ENCODE measurements at places on chromosomes 6 and 20. TPM values are rescaled to one million over a fixed set of nuclear protein-coding genes. Genes with fewer than 3 reads are reported as not detected.

The LY6G5C gene
- 0.72 TPM for total RNA-seq

The TGM2 gene
- 9.6 TPM for total RNA-seq

The HTR1E gene
- not detected for total RNA-seq

The ERVFRD-1 gene
- total RNA-seq: not detected

The B4GALT5 gene
- 31.3 TPM for total RNA-seq

The SFTA2 gene
- total RNA-seq: 9.0 TPM

The NKX2-4 gene
- not detected for total RNA-seq

DNA sequence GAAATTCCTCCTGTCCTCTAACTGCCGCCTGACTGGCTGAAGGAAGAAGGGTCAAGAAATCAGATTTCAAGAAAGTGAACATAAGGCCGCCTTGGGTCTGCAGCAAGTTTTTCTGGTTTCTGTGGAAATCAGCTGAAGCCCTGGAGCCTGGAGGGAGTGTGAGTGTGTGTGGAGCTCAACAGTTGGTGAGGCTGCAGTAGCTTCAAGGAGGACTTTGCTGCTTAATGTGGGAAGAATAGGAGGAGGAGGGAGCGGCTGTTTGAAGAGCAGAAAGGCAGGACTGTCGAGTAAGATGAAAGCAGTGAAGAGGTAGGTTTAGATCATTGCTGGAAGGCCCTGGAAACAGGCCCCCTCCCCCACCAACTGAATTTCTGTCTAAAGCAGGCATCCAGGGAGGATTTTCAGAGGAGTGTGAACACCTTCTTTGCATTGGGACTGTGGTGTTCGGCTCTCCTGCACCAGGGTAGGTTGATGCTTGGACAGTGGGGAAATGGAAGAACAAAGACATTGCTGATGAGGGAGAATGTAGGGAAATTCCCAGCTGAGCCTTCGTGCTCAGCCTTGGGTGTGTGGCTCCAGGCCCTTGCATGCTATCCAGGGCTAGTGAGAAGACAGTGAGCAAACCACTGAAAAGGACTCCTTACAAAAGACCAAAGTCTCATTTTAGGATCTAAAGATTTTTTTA lies 79.5 kb upstream of the VSTM2L start:
- peak; percentile 65 for ATAC-seq

- ATAC-seq: no peak
Observed at GRCh38 chr6:46473881-46474280, 17.4 kb downstream of the RCAN2 start.

- ATAC-seq: no peak
Observed at GRCh38 chr6:102216232-102216631, 822.7 kb downstream of the GRIK2 start.

- ATAC-seq: no peak
Observed at GRCh38 chr20:31709939-31710338, 12.7 kb downstream of the BCL2L1 start.

DNA sequence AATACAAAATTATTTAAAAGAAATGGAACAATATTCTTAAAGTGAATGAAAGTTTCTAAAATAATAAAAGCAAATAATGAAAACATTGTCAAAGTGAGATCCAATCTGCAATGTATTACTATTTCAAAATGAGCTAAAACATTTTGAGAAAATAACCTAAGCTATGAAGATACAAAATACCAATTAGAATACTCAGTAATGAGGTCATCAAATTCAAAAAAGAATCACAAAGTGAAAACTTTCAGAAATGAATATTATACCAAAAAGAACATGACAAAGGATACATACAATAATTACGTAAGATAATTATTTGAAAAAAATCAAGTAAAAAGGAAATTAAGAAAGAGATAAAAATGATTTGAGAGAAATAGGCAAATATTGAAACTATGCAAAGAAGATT lies 634.5 kb downstream of the EYS start:
- no peak for ATAC-seq

GRCh38 chr20:58908221-58908620 lies 55.7 kb downstream of the GNAS start:
- no peak for ATAC-seq

GRCh38 chr20:54290636-54291035 lies 82.7 kb downstream of the PFDN4 start:
- no peak for ATAC-seq

GRCh38 chr20:36541768-36542488 lies 609 bp downstream of the MYL9 start:
- peak; percentile 27 for ATAC-seq

DNA sequence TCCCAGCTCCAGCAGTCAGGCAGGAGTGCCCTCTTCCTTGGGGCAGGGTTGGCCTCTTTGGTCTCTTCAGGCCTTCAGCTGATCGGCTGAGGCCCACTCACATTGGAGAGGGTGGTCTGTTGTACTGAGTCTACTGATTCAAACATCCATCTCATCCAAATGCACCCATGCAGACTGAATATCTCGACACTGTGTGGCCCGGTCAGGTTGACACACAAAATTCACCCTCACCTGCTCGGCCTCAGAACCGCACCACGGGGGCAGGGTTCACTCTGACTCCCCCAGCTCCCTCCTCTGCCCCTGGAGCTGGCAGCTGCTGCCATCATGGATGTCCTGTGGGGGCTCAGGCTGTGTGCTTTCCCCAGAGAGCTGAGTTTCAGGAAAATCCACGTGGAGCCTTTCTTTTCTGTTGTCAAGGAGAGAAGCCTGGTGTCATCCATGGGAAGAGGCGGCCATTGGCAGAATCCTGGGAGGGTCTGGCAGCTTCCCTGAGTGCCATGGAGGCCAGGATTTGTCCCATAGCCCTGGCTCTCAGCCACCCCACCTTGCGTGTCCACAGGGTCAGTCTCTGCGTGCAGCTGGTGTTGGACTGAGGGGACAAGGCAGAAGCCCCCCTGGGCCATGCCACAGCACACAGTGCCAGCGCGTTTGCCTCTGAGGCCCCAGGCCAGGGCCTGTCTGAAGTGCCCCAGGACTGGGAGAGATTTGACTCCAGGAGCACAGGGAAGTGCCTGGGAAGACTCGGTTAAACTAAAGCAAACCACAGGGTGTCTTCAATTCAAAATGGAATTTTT lies 114.1 kb downstream of the ERMARD start:
- ATAC-seq: no peak

DNA sequence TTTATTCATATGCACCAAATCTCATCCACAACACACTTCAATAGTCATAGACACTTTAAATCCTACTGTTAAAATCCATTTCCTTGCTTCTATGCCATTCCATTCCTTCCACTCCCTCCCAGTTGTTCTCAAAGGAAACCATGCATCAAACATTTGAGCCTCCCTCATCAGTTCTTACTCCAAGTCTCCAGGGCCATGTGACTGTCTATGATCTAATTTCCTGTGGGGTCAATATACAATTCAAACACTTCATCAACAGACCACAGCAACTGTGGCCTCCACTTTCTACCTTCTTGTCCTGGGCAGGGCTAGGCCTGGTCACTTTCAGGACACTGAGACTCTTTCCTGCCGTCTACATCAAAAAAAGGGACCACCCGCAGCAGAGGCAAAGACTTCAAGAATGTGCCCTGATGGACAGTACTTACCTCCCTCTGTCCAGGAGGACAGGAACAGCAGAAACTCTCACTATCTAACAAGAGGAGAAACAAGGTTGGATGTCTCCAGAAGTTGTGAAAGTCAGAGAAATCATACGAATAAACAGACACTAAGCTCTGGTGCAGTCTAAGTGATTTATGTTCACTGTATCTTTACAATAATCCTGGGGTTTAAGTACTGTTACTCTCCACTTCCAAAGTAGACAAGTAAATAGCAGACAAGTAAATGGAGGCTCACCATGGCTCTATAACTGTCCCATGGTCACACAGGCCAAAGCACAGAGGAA lies 160.2 kb downstream of the QRSL1 start:
- peak; percentile 13 for ATAC-seq

- ATAC-seq: no peak
Observed at GRCh38 chr20:52313341-52313963, 121.9 kb upstream of the ZFP64 start.

- ATAC-seq: no peak
Observed at GRCh38 chr6:40584741-40585140, 2.4 kb downstream of the LRFN2 start.

DNA sequence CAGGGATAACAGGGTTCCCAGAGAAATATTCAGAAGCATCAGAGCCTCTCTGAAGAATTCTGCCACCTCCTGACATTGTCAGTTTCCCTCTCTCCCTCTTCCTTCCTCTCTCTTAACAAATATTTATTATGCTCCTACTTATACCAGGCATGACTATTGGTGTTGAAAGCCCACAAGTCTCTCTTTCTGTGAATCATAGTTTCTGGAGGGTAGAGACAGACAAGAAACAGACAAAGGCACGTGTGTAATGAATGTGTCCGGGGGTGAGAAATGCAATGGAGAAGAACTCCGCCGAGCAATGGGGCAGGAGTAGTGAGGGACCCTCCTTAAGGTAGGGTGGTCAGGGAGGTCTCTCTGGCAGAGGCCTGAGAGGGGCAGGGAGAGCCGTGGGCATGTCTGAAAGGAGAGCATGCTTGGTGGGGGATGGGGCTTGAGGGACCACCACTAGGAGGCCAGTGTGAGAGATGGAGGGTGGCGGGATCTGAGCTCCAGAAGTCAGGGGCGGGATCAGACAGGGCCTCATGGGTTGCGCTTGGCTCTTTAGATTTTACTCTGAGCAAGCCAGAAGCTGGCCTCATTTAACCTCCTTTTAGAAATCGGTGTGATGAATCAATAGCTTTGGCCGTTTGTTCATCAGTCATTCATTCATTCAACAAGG lies 57.3 kb downstream of the EYA2 start:
- ATAC-seq: no peak

GRCh38 chr20:50792708-50793574 lies 1.9 kb upstream of the BCAS4 start:
- ATAC-seq: no peak

GRCh38 chr20:19783966-19784401 lies 25.9 kb downstream of the RIN2 start:
- peak; percentile 53 for ATAC-seq

GRCh38 chr6:159358562-159358961 lies 189.4 kb downstream of the FNDC1 start:
- ATAC-seq: no peak

DNA sequence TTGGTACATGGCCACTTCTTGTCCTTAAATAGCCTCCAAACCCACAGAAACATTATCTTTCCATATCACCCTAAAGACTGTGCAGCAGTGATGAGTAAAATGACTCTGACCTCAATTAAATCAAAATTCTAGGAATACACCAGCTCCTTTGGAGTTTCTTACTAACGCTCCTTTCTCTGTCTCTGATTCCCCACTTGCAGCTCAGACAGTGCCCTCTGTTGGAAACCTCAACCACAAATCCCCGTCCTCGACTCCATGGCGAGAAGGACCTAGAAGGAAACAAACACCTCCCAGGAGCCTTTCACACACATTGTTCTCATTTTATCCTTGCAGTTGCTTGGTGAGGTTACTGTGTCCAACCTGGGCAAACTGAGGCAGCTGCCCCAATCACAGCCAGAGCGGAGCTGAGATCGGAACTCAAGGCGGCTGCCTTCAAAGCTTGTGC lies 17.7 kb upstream of the PARD6B start:
- no peak for ATAC-seq

DNA sequence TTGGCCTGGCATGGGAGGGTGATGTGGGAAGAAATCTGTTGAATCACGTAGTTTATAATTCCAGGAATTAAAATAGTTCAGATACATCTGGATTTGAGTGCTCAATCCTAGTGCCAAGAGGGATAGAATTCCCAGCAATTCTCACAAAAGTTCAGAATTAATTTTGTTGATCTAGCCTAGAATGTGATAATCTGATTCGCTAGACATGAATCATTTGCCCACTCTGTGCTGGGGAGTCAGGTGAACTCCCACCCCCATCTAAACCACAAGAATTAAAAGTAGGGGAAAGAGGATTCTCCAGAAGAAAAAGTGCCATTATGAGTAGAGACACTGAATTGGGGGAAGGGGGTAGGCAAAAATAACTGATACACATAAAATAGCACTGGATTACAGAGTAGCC lies 85.0 kb downstream of the LIN28B start:
- ATAC-seq: no peak

- no peak for ATAC-seq
Observed at GRCh38 chr6:122953766-122954165, 42.3 kb upstream of the CLVS2 start.

- no peak for ATAC-seq
Observed at GRCh38 chr6:21406316-21406715, 187.2 kb upstream of the SOX4 start.
